ENCODE measurements at places on chromosomes 2 and 18.
A peak's percentile ranks its signal among the peaks of the same experiment; 100 is the strongest.

GRCh38 chr2:230877759-230878598 lies 13.2 kb downstream of the ITM2C start:
- DNase-seq = no peak

GRCh38 chr2:233819884-233820773 lies 34.2 kb downstream of the HJURP start:
- DNase-seq = no peak

DNA sequence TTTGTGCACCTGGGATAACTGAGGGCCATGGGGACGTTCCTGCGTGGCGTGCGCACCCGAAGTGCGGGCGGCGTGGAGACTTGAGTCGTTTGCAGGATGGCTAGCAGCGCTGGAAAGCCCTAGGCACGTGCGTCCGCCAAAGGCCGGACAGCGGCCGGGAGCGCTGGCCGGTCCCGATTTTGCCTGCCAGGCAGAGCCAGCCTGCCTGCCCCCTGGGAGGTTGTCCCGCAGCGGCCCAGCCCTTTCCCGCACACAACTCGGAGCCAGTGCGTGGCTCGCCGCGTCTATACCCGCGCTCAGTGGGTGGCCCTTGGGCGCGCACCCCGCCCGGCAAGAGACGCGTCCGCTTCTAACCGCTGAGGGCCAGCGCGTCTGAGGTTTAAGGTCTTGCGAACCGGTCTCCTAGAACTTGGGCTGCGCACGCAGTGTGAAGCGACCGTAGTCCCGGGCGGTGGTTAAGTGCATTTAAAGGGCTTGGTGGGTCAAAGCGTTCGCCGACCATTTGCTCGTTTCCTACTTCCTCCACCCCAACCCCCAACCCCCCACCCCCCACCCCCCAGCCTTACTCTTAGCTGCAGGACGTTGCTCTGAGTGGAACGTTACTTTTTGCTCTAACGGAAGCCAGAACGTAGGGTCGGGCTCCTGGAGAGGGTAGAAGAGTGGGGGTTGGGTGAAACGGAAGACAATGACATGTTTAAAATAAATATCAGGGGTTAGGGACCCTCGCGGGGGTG lies 627 bp downstream of the CDCA7 start:
- peak; percentile 32 for DNase-seq

GRCh38 chr2:6948677-6949351 lies 31.6 kb downstream of the RNF144A start:
- no peak for DNase-seq

Measured in left ventricle myocardium inferior (tissue), 1 donor.